ENCODE measurements at places on chromosomes 2 and 18. TPM values are rescaled to one million over a fixed set of nuclear protein-coding genes. Genes with fewer than 3 reads are reported as not detected.

- DNase-seq, result no peak
Observed at GRCh38 chr18:78583739-78584458, 395.7 kb upstream of the SALL3 start.

GRCh38 chr18:53639687-53640086, 584.8 kb downstream of the MBD2 start:
- no peak for DNase-seq

DNA sequence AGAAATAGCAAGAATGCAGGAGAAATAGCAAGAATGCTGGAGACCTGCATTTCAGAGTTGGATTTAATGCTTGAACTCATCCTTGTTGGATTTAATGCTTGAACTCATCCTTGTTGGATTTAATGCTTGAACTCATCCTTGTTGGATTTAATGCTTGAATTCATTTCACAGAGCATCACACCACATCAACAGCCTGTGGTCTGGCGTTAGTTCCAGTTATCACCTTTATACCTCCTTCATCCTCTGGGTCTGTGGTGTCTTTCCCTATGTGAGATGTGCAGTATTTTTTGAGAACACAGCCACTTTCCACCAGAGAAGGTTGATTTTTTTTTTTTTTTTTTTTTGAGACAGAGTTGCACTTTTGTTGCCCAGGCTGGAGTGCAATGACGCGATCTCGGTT, 546.4 kb upstream of the SOX11 start:
- DNase-seq, result no peak

DNA sequence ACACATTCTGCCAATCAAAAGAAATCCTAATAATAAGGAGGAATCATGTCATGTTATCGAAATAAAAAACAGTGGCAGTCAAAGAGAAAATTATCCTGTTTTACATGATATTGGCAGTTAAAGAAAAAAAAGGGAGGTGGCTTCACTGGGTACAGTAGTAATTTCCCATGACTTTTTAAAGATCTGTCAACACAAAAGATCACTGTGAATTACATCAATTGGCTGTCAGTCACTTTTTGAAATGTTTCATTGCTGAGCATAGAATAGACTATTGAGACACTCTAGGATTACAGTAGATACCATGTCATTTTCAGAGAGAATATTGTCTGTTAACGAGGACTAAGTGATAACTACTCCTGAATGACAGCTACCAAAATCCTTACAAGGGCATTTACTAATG, 335.7 kb upstream of the CYP26B1 start:
- no peak for DNase-seq

DNA sequence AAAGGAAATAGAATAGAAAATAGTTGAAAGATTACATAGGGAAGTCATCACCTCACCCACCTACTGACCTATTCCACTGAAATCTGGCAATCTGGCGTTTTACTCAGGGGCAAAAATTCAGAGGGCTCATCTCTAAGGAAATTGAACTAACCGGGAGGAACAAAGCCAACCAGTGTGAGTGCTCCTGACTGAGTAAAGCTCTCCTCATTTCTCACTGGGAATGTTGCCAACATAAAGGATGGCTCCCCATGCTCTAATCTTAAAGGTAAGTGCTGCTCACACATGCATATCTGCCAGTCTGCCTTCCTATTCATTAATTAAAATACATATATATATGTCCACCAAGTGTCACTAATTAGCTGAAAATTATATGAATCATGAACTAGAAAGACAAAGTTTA, 13.5 kb upstream of the DOK6 start:
- no peak for DNase-seq

DNA sequence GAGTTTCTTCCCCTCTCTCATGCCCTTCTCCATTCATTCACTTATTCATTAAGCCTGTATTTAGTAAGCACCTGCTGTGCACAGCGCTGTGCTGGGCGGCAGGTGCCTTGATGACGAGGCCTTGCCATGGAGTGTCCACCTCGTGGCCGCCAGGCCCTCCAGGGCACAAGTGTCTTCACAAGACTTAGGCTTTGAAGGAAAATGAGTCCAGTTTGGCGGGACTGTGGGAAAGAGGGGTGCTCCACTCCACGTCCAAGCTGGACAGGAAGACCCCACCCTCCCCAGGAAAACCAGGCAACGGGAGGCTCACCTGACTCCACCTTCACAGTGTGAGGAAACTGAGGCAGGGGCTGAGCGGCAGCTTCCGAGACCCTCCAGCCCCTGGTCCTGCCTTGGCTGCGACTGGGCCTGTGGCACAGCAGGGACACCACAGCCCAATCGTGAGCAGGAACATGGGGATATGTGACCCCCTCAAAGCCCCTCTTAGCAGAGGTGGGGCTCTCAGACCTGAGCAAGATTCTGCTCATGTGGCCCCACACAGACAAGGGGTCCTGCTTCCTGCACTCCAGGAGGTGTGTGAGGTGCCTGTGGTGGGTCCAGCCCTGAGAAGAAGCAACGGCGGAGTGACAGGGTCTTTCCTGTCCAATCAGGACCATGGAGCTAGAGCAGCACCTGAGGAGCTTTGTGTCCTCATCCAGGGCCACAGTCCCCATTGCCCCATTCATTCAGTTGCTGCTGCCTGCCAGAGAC, 110.3 kb upstream of the ODC1 start:
- DNase-seq, result no peak

DNA sequence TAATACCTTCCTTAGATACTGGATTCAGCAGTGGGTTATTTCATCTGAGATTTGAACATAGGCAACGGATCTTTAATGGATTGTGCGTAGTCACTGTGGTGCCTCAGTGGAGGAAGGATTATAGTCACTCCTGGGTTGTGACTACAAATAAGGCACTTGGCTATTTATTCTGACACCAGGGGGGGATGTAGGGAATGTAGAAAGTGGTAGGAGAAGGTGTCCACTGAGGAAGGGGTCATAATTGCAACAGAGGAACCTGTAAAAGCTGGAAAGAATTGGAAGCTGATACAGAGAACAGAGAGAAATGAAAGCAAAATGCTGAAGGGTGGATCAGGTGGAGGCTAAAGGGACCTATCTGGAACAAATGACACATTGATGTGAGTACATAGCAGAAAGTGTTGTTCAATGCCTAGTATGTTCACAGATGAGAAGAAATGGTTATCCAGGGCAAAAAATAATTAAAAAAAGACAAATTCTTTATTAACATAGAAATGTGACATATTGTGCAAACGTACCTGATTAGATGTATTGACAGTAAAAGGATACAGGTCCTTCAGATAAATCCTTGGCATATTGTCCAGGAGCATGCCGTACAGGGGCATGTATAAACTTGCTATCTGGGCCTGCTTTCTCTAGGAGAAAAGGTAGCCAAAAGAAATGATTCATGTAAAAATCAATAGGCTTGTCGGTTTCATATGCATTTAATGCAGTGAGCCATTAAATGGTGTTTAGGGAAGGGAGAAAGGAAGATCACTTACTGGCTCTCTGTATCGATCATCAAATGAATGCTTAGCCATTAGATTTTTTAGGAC, 91.2 kb upstream of the CCDC195 start:
- DNase-seq, result peak; percentile 28

DNA sequence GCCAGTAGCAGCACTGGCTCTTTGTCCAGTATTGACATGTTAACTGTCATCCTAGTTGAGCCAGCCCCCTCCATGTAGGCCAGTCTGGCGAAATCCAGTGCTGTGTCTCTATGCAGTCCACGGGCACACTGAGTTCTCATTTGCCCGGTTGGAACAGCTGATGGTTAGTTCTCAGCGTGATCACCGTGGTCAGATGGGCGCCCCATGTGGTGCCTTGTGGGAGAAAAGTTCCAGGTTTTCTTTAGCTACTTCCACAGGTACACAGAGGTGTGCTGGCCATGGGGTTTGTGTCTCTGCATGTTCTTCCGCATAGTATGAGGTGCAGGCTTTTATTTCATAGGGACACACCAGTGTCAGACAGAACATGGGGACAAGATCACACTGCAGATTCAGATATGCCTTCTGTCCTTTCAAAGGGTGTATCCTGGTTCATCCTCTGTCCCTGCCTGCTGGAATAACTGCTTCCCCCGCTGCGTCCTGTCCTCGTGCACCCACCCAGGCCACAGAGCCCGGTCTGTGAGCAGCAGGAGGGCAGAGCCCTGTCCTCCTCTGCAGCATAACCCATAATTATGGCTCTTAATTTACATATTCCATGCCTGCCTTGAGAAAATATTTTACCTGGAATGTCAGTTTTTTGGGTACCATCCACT, 334.1 kb downstream of the GBX2 start:
- DNase-seq, result no peak

- peak; percentile 82 for DNase-seq
Observed at GRCh38 chr18:22674272-22674671, 256.6 kb upstream of the CTAGE1 start.

GRCh38 chr2:159545085-159545484, 71.3 kb downstream of the BAZ2B start:
- no peak for DNase-seq

GRCh38 chr18:68839701-68840100, 41.8 kb downstream of the CCDC102B start:
- DNase-seq, result no peak

DNA sequence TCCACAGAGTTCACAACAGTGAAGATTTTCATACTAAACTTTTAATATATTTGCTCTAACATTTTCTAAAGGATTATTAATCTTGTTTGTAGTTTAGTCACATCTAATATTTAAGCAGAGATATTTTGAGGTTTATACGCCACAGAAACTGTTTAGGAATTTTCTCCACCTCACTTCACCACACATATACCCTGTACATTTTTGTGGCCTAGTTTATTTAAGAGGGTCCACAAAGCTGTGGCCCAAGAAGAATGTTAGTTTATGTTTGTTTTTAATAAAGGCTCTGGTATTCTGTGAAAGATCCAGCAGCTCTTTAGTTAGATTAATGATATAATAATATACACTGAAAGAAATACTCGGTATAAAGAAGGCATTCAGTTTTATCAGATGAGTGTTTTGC, 132.7 kb upstream of the TTC27 start:
- DNase-seq, result no peak

- no peak for DNase-seq
Observed at GRCh38 chr2:201203916-201204654, 21.1 kb downstream of the CASP10 start.

GRCh38 chr2:219566640-219567039, 4.7 kb downstream of the OBSL1 start:
- no peak for DNase-seq

DNA sequence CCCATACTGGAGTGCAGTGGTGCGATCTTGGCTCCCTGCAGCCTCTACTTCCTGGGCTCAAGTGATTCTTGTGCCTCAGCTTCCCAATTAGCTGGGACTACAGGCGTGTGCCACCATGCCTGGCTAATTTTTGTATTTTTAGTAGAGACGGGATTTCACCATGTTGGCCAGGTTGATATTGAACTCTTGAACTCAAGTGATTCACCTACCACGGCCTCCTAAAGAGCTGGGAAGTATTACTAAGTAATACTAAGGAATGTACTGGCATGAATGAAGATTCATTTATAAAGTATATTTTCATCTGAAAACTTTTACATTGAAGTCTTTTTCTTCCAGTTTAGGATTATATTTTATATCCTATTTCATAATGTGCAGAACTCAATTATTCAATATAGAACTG, 38.1 kb downstream of the NUP35 start:
- no peak for DNase-seq

GRCh38 chr2:3476985-3477327, 42.4 kb downstream of the ADI1 start:
- no peak for DNase-seq

DNA sequence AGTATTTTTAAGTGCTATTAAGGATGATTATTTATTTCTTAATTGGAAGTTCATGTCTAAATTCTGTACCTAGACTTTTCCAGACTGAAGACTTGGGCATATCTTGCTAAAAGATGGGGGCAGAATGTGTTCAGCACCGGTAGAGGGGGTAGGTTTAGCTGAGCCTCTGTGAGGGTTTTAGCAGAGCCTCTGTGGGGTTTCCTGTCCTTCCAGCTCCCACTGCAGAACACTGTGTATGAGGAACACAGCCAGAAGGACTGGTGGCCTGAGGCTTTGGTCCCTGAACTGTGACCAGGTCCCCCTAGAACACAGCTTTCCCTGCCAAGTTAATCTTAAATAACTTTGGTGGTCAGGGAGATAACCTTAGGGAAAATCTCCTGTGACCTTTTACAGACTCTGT, 123.4 kb upstream of the EPC2 start:
- DNase-seq, result no peak

- DNase-seq, result no peak
Observed at GRCh38 chr2:118848381-118849225, 1.2 kb upstream of the EN1 start.

DNA sequence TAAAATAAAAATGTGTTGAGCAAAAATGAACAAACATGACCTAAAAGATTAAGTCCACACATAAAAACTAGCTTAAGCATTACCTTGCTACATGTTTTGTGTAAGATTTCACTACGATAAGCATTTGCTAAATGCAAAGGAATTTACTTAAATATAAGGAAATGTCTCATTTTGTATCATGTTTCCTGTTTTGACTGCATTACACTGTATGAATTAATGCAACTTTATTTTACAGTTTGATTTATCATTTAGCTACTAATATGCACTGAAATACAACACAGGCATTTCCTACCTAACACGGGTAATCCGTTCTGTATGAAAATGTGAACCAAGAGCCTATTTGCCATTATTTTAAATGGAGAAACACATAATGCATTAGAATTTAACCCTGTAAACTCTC, 1076.5 kb upstream of the DDX18 start:
- DNase-seq, result peak; percentile 1

XDH gene
- total RNA-seq, result not detected

PROKR1 gene
- not detected for total RNA-seq

TAF1B gene
- total RNA-seq, result 20.6 TPM

VWC2L gene
- not detected for total RNA-seq

CREG2 gene
- 1.4 TPM for total RNA-seq

OSBPL1A gene
- 13.8 TPM for total RNA-seq

MATN3 gene
- total RNA-seq, result 1.3 TPM

PLEKHH2 gene
- 0.14 TPM for total RNA-seq

C2orf81 gene
- total RNA-seq, result 0.17 TPM

NBEAL1 gene
- 37.2 TPM for total RNA-seq

CPLX4 gene
- not detected for total RNA-seq

SCLY gene
- total RNA-seq, result 26.3 TPM

ALK gene
- not detected for total RNA-seq

LRRTM4 gene
- total RNA-seq, result not detected

RNF25 gene
- 21.1 TPM for total RNA-seq

Measured in dermis blood vessel endothelial cell (primary cell).